GM18507 (cell line): ENCODE measurements at places on chromosomes 2 and 18.

DNA sequence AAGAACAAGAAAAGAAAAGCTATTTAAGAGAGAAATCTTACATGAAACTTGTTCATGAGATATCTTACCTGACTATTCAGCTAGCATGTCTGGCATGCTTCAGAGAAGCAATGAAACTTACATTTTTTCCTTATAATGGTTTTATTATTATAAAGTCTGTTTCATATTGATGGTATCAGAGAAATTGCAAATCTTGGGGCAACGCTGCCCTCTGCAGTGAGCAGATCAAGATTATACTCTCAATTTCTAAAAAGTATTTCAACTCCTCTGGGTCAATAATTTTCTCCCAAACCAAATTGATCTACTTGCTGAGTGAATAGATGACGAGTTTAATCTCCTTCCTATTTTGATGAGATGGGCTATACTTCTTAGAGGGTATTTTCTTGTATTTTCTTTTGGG lies 235.6 kb downstream of the NUP35 start:
- DNase-seq: no peak

DNA sequence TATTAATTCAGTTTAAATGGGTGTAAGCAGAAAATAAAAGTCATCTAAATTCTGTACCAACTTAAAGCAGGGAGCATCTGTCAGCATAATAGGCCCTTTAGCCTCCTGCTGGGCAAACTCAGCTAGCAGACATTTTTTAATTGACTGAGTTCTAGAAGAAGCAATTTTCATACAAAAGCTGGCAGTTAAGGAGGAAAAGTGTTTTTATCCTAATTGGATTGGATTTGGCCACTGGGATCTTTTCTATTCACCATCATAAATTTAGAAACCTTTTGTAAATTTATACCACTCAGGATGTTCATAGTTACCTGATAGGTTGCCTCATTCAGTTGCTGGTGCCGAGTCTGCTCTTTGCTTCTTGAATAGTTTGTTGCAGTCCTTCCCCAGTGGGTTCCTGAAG lies 262.7 kb upstream of the FSIP2 start:
- DNase-seq: no peak

DNA sequence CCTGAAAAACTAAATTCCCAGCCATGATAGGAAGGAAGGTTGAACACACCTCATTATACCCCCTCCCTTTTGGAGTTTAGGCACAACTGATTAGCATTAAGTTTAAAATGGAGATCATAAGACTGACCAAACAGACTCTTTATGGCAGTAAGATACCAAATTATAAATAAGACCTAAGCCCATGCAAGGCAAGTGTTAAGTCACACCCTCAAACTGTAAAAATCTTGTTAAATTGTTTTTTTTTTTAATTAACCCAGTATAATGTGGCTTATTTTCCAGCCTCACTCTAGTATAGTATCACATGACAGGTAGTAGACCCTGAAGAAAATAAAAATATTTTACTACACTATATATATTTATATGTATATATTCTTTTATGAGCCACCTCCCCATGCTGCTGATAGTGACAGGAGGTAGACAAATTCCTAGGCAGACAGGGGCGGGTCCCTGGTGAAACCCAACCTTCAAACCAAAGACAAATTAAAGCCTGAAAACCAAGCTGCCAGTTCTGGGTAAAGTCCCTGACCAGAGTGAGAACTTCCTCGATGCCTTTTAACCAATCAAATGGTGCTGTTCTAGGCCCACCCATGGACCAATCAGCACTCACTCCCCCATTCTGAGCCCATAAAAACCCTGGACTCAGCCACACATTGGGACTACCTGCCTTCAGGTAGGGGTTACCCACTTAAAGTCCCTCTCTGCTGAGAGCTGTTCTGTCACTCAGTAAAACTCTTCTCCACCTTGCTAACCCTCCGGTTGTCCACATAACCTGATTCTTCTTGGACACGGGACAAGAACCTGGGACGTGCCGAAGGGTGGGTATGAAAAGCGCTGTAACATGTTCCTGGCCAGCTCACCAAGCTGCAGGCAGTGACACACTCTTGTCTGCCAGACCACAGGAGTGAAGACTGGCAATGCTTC lies 123.9 kb upstream of the B3GNT2 start:
- DNase-seq: no peak

GRCh38 chr2:164535280-164536025 lies 85.8 kb downstream of the GRB14 start:
- no peak for DNase-seq

DNA sequence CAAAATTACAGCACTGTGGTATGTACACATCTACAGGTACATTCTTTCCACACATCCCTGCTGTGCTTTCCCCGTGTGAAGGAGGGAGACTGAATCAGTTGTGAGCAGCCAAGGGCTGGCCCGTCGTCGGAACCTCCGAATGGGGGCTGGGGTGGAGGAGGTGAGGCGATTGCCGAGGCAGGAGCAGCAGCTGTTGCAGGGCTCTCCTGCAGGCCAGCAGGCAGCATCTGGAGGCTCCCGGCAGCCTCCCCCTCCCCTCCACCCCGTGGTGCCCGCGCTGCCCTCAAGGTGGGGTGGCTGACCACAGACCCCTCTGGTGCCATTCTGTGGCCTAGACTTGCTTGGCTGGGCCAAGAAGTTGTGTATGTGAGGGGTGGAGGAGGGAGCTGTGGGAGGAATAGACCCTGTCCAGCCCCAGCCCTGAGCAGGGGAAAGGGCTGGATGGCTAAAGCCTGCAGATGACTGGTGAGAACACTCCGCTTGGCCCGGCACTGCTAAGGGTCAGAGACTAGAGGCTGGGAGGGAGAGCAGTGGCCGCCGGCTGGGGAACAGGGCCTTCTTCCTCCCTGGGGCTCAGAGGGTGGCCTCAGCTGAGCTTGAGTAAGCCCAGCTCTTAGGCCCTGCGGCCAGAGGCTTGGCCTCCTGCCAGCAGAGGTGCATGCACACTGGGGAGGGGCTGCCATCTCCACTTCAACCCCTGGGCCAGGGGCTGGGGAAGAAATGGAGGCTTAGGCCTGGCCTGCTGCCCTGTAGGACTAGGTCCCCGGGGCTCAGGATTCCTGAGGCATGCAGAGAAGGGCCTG lies 7.6 kb downstream of the STAMBP start:
- DNase-seq: no peak

DNA sequence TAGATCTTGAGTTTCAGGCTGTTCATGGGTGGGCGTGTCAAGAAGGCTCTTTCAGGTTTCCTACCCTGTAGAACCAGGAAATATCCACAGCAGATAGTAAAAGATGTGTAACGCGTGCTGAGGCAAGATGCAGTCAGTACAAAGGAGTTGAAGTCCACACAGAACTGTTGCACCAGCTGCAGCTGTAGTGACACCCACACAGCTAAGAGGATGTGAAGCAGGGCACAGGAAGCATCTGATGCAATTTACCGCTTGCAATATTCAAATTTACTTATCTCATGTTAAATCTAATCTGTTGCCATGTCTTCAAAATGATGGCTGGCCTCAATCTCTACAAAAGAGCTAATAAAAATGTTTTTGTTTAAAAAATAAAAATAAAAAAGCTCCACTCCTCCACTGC lies 132.8 kb downstream of the ARHGAP15 start:
- DNase-seq: no peak

DNA sequence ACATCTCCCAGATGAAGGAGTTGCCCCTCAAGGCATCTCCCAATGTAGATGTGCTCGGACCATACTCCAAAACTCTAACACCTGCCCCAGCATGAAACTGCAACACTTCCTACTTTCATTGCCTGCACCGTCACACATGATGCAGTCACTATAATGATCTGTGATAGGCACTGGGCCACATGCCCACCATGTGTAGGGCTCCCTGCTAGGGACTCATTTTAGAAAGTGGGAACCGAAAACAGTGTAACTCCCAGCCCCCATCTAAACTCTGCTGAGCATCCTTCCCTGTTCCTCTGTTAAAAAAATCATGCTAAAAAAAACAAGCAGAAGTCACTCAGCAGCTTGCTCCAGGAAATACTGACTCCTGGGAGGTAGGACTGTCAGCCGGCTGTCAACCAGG lies 496.1 kb upstream of the RAB6C start:
- DNase-seq: no peak
